NCI-H187 treated with DMSO at 0.1 percent for 48 hours (cell line): ENCODE measurements at places on chromosomes 3 and 15.

GRCh38 chr15:90141646-90142045 is 39.4 kb upstream of the IDH2 start:
- DNase-seq: no peak

DNA sequence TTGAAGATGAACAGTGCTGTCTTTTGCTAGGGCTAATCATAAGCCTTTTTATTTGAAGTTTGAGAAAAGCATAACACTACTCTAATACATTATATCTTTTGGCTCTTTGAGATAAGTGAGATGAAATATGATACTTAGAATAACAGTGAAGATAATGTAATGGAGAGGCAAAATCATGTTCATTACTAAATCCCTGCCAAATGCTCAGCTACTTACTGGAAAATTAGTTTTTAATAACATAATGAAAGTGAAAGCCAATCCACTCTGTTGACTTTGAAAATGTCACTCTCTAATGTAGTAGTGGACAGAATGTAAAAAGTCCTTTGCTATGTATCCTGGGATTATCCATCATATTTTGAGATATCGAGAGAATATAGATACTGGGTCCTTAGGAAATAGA is 35.9 kb upstream of the MYH15 start:
- no peak for DNase-seq

DNA sequence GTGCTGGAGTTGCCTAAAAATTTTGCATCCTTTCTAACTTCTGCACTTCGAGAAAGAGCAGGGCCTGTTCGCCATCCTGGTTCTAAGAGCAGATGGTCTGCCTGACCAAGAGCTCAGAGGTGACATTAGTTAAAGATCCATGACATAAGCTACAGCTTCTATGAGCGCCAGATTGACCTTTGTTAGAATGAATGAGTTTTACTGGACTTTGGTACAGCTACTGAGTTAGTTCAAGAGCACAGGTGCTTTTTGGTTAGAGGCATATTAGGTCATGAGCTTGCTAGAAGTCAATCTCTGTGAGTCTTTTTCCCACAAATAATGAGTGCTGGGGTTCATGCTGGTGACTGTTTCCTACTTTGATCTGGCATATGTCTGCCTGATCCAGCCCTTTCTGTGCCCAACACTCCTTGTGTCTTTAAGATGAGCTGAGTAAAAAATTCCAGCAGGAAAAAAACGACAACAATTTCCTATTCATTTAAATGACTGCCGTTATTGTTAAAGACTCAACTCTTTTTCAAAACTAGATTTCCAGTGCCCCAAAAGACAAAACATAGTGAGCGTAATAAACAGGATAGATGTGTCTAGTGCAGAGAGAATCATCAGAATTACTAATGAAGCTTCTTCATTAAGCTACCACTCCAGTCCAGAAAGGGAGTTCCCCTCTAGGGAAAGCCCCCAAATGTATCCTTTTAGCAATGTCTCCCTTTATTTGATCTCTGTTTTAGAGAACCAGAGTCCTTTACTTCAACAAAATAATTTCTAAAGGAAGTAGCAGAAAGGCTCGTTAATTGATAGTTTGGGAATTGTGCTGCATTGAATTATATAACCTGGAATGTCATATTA is 152.9 kb downstream of the SLCO3A1 start:
- DNase-seq: no peak

GRCh38 chr3:66396161-66396760 is 104.6 kb downstream of the LRIG1 start:
- no peak for DNase-seq

GRCh38 chr15:62807539-62808130 is 234.9 kb upstream of the TPM1 start:
- DNase-seq: no peak

GRCh38 chr15:100623301-100623700 is 20.9 kb downstream of the ASB7 start:
- no peak for DNase-seq

- no peak for DNase-seq
Measured at GRCh38 chr15:100180921-100181320, 160.9 kb downstream of the ADAMTS17 start.

DNA sequence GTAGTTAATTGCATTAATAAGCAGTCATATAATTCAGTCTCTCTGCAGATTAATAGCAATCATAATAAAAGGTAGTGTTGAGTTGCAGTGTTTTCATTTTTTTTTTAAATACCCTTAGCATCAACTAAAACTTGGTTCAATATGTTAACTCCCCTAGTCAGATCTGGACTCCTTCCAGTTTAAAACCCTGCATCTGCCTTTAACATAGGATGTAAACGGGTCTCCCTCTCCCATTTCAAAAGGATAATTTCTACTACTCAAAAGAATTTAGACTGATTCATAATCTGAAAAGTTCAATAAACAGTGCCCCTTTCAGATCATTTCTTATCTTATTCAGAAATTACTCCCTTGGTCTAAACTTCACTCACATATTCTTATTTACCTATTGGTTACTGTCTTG is 11.4 kb downstream of the CPOX start:
- no peak for DNase-seq

GRCh38 chr15:72820278-72820677 is 36.7 kb upstream of the ADPGK start:
- DNase-seq: no peak

- DNase-seq: no peak
Measured at GRCh38 chr3:42495393-42495792, 7.0 kb upstream of the VIPR1 start.

DNA sequence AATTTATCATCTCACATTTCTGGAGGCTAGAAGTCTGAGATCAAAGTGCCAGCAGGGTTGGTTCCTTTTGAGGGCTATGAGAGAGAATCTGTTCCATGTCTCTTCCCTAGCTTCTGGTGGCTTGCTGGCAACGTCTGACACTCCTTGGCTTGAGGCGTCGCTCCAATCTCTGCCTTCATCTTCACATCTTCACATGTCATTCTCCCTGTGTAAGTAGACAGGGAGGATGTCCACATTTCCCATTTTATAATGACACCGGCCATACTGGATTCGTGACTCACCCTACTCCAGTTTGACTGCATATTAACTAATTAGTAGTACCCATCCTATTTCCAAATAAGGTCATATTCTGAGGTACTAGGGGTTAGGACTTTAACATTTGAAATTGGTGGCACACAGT is 17.5 kb upstream of the ARHGAP31 start:
- DNase-seq: no peak

- DNase-seq: no peak
Measured at GRCh38 chr15:57969355-57969754, 96.2 kb downstream of the ALDH1A2 start.

- no peak for DNase-seq
Measured at GRCh38 chr3:31014317-31015040, 120.0 kb upstream of the GADL1 start.

DNA sequence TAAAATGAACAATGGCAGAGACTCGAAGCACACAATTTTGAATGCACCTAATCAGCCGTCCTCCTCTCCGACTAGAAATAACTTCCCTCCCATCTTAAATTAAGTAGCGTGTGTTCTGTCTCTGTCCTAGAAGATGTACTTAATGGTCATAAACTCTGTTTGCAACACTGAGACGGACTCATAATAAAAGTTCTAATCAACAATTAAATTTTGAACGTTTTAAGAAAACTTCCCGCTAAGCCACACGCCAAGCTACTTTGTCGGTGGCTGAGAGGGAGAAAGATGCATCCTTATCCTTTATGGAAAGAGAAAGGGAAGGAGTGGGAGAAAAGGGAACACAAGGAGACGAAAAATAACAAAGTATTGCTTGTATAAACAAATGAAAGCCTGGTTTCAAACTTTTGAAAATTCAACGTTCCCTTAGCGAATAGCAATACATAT is 989 bp downstream of the GNB4 start:
- DNase-seq: no peak

DNA sequence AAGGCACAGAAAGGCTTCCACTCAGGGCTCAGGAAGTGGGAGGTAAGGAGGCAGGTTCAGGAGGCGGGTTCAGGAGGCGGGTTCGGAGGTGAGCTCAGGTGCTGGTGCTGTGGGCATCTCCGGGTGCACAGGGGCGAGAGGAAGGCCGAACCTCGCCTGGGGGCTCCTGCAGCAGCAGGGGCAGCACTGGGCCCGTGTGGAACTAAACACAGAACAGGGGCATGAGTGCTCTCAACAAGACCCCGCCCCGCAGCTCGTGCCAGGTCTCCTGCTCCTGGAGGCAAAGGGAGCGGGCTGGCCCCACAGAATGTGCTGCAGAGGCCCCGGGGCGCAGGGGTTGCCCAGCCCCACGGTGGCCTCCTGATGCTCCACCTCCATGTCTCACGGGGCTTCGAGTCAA is 13.7 kb downstream of the ZDHHC19 start:
- DNase-seq: no peak

DNA sequence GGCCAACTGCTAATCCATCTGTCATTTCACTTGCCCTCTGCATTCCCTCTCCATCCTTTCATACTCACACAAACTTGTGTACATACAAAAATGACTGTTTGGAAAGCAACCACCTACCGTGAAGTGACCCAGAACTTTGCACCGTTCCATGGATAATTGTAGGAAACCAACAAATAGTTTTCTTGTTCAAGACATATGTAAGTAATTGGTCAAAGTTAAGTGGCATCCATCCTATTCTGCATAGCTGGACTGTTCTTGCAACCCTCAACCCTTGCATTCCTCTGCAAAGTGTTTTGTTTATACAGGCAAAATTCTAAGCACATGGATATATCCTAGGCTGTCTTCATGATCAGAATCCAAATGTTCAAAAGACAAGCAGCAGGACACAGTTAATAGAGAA is 592.5 kb downstream of the MECOM start:
- no peak for DNase-seq

- DNase-seq: no peak
Measured at GRCh38 chr15:90872486-90873184, 4.2 kb downstream of the FURIN start.
